Myometrial cell (primary cell): ENCODE measurements at places on chromosomes 5 and 9. TPM values are rescaled to one million over a fixed set of nuclear protein-coding genes. Genes with fewer than 3 reads are reported as not detected.

Gene SLC6A18
- not detected in 2 replicates for total RNA-seq

Gene LCN9
- total RNA-seq: not detected in 2 replicates

Gene PCDHB5
- total RNA-seq: under 0.01 TPM in 1 of 2 replicates, not detected in the other

Gene LCNL1
- total RNA-seq: 0.29 and 0.35 TPM in 2 replicates

Gene TMEFF1
- total RNA-seq: under 0.01 TPM in 2 replicates

Gene F12
- total RNA-seq: 2.8 TPM in 1 of 2 replicates, not detected in the other
